ENCODE measurements at places on chromosomes 2 and 18.
A peak's percentile ranks its signal among the peaks of the same experiment; 100 is the strongest.

GRCh38 chr2:134231965-134232340, 21.9 kb upstream of the MGAT5 start:
- peaks cover 93% of the 10 kb centered on the region for H3K4me1 ChIP-seq
- H3K27me3 ChIP-seq = no peaks in the 10 kb centered on the region
- peak overlapping the region; percentile 86 for H3K27ac ChIP-seq
- peaks cover 5% of the 10 kb centered on the region for H3K36me3 ChIP-seq
- H3K4me3 ChIP-seq = peak overlapping the region; percentile 52
- no peak for DNase-seq

DNA sequence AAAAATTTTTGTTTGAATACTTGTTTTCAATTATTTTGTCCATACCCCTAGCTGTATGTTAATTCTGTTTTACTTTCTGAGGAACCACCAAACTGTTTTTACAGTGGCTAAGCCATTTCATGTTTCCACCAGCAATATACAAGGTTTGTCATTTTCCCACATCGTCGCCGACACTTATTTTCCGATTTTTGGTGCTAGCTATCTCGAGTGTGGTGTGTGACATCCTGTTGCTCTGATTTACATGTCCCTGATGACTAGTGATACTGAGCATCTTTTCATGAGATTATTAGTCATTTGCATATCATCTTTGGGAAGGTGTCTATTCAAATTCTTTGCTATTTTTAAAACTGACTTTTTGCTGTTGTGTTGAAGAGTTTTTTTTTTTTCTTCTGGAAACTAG, 7.2 kb upstream of the GPC1 start:
- no peak overlapping the region for H3K27ac ChIP-seq
- no peak for DNase-seq
- peaks cover 7% of the 10 kb centered on the region for H3K27me3 ChIP-seq
- H3K4me1 ChIP-seq = no peaks in the 10 kb centered on the region

DNA sequence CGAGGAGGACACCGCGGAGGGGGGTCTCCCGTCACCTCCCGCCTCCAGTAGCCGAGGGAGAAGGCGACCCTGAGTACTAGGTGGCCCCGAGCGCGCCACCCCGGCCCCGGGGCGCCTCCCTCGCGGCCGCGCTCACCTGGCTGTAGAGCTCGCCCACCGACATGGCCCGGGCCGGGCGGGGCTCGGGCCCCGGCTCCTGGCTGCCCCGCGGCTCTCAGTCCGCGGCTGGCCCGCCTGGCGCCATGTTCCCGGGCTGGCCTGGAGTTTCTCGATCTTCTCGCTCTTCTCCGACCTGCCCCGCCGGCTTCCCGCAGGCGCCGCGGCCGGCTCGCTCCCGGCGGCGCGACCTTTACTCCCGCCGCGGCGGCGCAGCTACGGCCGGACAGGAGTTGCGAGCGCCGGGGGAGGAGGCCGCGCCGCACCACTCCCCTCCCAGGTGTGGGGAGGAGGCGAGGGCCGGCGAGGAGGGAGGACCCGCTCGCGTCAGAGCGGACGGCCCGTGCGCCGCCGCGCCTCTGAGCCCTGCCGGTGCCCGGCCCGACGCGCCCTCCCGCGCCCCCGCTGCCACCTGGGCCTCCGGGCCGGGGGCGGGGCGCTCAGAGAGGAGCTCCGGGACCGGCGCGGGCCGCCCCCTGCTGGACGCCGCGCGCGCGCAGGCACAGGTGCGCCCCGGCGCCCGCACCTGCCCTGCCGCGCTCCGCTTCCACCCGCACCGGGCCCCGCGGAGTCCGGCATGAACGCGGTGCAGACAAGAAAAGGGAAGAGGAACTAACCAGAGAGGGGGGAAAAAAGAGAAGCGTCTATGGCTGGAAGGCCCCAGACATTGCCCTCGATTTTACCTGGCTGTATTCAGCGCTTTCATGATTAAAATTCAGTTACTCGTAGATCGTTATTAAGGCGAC, at the start of gene MYO5B:
Gene MYO5B (minus strand): TSS at position 517 of the 902 bp plus-strand sequence. CDS start 354 bp downstream, at position 163.
- peaks cover 12% of the 10 kb centered on the region for H3K4me1 ChIP-seq
- peak within 1 kb of the TSS; percentile 33 for H3K4me3 ChIP-seq
- DNase-seq = peak; percentile 57
- H3K36me3 ChIP-seq = no peaks in the 10 kb centered on the region

DNA sequence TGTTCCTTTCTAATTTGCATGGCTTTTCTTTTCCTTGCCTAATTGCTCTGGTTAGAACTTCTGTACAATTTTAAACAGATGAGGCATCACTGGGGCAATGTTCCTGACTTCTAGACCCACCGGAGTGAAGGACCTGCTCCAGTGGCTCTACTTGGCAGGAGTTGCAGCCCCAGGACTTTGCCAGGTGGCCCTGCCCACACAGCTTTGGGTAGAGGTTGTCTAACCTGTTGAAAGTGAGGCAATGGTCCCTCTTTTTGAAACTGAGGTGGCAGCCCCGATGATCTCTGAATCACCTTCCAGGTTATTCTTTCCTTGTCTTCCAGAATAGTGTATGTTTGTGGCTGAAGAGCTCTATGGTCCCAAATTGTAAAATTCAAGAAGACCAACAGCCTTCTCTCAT, 29.9 kb upstream of the ZNF512 start:
- DNase-seq = no peak
- no peak overlapping the region for H3K4me3 ChIP-seq
- no peaks in the 10 kb centered on the region for H3K36me3 ChIP-seq
- H3K27me3 ChIP-seq = peaks cover 10% of the 10 kb centered on the region
- no peaks in the 10 kb centered on the region for H3K4me1 ChIP-seq

DNA sequence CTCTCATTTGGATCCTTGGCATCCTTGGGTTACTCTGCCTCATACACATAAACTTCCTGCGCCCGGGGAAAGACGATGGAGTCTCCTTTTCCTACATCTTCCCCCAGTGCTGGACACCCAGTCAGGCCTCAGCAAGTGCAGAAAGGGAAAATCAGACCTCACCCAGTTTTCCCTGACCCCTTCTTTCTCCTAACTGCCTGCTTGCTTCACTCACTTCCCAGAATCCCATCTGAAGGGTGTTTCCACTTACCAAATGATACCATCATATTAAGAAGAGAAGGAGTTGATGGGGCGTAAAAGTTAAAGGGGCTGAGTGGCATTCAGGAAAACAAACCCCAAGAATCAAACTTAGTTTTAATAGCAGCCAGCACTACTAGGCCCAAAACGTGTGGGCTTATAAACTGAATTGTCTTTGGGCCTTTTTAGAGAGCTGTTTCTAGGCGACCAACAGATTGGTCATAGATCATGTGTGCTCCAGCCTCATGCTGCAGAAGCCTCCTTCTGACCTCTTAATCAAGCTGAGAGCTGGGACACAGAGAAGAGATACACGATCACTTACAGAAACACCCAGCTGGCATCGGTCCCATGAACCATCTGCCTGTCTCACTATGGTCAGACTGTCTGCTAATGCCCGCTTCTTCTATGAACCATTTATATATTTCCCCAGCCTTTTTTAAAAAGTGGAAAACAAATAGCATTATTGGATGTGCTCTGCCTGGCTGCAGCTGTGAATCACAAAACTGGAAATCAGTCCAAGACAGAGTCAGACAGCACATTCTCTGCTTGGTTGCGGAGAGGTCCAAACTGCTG, 165.7 kb upstream of the SLC14A2 start:
- no peak overlapping the region for H3K27ac ChIP-seq
- H3K36me3 ChIP-seq = no peaks in the 10 kb centered on the region
- DNase-seq = no peak
- H3K27me3 ChIP-seq = peaks cover 13% of the 10 kb centered on the region

DNA sequence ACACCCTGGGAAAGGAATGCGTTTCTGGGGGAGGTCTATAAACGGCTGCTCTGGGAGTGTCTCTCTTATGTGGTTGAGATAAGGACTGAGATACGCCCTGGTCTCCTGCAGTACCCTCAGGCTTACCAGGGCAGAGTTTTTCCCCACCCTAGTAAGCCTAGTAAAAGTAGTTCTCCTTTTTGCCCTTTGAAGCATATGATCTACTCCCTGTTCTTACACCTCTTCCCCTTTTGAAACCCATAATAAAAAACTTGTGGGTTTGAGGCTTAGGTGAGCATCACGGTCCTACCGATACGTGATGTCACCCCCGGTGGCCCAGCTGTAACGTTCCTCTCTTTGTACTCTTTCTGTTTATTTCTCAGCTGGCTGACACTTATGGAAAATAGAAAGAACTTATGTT, 97.4 kb downstream of the FSIP2 start:
- H3K4me1 ChIP-seq = no peaks in the 10 kb centered on the region
- H3K27ac ChIP-seq = no peak overlapping the region
- H3K27me3 ChIP-seq = no peaks in the 10 kb centered on the region
- DNase-seq = no peak

GRCh38 chr2:18814387-18814786, 225.0 kb upstream of the NT5C1B start:
- H3K36me3 ChIP-seq = no peaks in the 10 kb centered on the region
- no peaks in the 10 kb centered on the region for H3K27me3 ChIP-seq

DNA sequence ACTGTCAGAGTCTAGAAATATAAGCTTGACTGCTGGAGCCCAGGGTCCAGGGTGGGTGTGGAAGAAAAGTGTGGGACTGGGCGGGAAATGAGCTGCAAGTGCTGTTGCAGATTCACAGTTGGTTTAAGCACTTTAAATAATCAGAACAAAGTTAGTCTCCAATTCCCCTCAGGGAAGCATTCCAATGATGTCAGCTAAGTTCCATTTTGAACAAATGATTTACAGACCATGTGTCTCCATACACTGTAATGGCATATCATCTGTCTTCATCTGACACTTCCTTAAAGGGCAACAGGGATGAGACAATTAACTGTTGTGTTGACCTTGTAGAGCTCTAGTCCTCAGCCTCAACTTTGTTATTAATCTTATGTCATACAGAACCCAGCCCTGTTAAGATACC, 31.5 kb upstream of the REG3A start:
- no peaks in the 10 kb centered on the region for H3K36me3 ChIP-seq
- no peak for DNase-seq
- no peaks in the 10 kb centered on the region for H3K27me3 ChIP-seq
- H3K27ac ChIP-seq = no peak overlapping the region

GRCh38 chr18:50142441-50143120, 52.4 kb downstream of the MYO5B start:
- no peaks in the 10 kb centered on the region for H3K36me3 ChIP-seq
- H3K27ac ChIP-seq = no peak overlapping the region
- H3K4me3 ChIP-seq = no peak overlapping the region
- H3K4me1 ChIP-seq = no peaks in the 10 kb centered on the region

DNA sequence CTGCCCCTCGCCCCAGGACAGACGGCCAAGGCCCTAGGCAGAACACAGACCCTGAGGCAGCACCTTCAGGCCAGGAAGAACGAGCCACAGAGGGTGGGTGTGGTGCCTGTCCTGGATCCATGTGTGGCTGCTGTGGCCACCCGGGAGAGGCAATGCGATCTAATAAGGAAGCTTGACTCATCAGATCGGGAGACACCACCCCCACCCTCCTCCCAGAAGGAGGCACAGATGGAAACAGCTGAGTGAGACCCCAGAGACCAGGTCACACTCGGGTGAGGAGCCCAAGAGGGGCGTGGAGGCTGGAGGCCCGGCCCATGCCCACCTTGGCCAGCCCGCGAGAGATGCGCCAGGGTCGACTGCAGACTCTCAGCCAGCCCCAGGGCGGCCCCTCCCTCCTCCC, 20.3 kb downstream of the KCNG2 start:
- H3K27me3 ChIP-seq = peaks cover 7% of the 10 kb centered on the region
- DNase-seq = no peak

- no peak for DNase-seq
- H3K27me3 ChIP-seq = no peaks in the 10 kb centered on the region
- no peaks in the 10 kb centered on the region for H3K36me3 ChIP-seq
Measured at GRCh38 chr2:185859506-185859905, 120.9 kb downstream of the FSIP2 start.

GRCh38 chr2:35343135-35343534, 1012.4 kb upstream of the CRIM1 start:
- H3K36me3 ChIP-seq = no peaks in the 10 kb centered on the region
- DNase-seq = no peak
- no peak overlapping the region for H3K27ac ChIP-seq
- no peaks in the 10 kb centered on the region for H3K4me1 ChIP-seq

- no peaks in the 10 kb centered on the region for H3K4me1 ChIP-seq
Measured at GRCh38 chr18:66252703-66253102, 351.2 kb downstream of the CDH19 start.

GRCh38 chr18:7524786-7525185, 42.3 kb upstream of the PTPRM start:
- H3K4me1 ChIP-seq = no peaks in the 10 kb centered on the region
- no peak overlapping the region for H3K4me3 ChIP-seq
- no peaks in the 10 kb centered on the region for H3K27me3 ChIP-seq
- H3K27ac ChIP-seq = no peak overlapping the region

DNA sequence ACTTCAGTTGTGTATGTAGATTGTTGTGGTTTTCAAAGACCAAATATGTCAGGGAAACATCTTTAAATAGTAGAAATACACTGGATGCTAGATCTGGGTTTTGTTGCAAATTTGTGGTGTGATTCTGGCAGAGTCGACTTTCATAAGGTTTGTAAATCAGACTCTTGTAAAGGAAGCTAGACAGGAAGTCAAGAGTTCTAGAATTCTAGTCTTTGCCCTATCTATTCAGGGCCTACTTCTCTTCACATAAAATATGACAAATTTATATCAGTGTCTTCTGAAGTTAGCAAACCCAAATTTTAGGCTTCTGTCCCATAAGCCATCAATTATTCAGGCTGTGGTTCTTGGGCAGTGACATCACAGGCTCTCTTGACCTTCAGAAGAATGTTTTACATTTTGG, 1579.2 kb upstream of the PIK3C3 start:
- H3K36me3 ChIP-seq = no peaks in the 10 kb centered on the region
- H3K27ac ChIP-seq = no peak overlapping the region
- H3K4me3 ChIP-seq = no peak overlapping the region

DNA sequence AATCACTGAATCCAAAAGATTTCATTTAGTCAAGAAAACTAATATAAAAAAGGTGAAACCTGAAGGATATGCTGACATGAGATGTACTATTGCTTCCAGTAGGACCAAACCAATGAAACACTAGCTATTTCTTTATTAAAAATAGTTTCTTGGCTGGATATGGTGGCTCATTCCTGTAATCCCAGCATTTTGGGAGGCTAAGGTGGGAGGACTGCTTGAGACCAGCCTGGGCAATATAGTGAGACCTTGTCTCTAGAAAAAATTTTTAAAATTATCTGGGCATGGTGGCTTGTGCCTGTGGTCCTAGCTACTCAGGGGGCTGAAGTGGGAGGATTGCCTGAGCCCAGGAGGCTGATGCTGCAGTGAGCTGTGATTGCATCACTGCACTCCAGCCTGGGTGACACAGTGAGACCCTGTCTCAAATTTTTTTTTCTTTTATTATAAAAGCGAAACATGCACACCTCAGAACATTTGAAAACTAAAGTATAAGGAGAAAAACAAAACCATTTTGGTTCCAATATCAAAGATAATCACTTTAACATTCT, 266.2 kb downstream of the TGIF1 start:
- DNase-seq = no peak
- H3K4me1 ChIP-seq = no peaks in the 10 kb centered on the region
- peaks cover 7% of the 10 kb centered on the region for H3K27me3 ChIP-seq
- no peak overlapping the region for H3K27ac ChIP-seq

GRCh38 chr2:9380702-9381628, 42.4 kb downstream of the ITGB1BP1 start:
- DNase-seq = no peak
- no peak overlapping the region for H3K27ac ChIP-seq
- peaks cover 6% of the 10 kb centered on the region for H3K27me3 ChIP-seq
- no peaks in the 10 kb centered on the region for H3K36me3 ChIP-seq

- no peak overlapping the region for H3K4me3 ChIP-seq
- H3K27me3 ChIP-seq = no peaks in the 10 kb centered on the region
- peaks cover 22% of the 10 kb centered on the region for H3K4me1 ChIP-seq
- peaks cover 67% of the 10 kb centered on the region for H3K36me3 ChIP-seq
- no peak overlapping the region for H3K27ac ChIP-seq
Measured at GRCh38 chr2:218582076-218582475, 13.4 kb downstream of the CNOT9 start.

- H3K4me3 ChIP-seq = no peak overlapping the region
- H3K27me3 ChIP-seq = peaks cover 30% of the 10 kb centered on the region
- H3K4me1 ChIP-seq = no peaks in the 10 kb centered on the region
- H3K36me3 ChIP-seq = no peaks in the 10 kb centered on the region
- no peak overlapping the region for H3K27ac ChIP-seq
Measured at GRCh38 chr2:54416166-54416813, 39.8 kb upstream of the SPTBN1 start.

All from activated B cell treated with CpG ODN at 0.5 μM for 24 hours (primary cell).